ENCODE measurements at places on chromosomes 2 and 18. TPM values are rescaled to one million over a fixed set of nuclear protein-coding genes. Genes with fewer than 3 reads are reported as not detected.

Gene ABCG5
- polyA plus RNA-seq: 0.48 TPM

Gene MDH1B
- 11.8 TPM for polyA plus RNA-seq

Gene LHCGR
- not detected for polyA plus RNA-seq

Gene IL1RN
- not detected for polyA plus RNA-seq

Gene SERPINB3
- polyA plus RNA-seq: not detected

Gene DYSF
- polyA plus RNA-seq: not detected

Gene CLEC4F
- polyA plus RNA-seq: not detected

Gene HSPE1
- 859 TPM for polyA plus RNA-seq

Gene CD302
- 5.9 TPM for polyA plus RNA-seq

Gene CREG2
- polyA plus RNA-seq: 0.73 TPM

Gene GPR35
- polyA plus RNA-seq: not detected

Gene MAP2
- 87.1 TPM for polyA plus RNA-seq

Gene CCDC142
- 1.6 TPM for polyA plus RNA-seq

Gene EVA1A
- 1.7 TPM for polyA plus RNA-seq

All from Purkinje cell (primary cell).